ENCODE measurements at places on chromosomes 5 and 9. TPM values are rescaled to one million over a fixed set of nuclear protein-coding genes. Genes with fewer than 3 reads are reported as not detected.

Gene CCDC192
- not detected for total RNA-seq

Gene TRIM41
- total RNA-seq: 16.5 TPM

Gene NINJ1
- total RNA-seq: 21.5 TPM

Gene SARDH
- 5.1 TPM for total RNA-seq

Gene KIF24
- 0.50 TPM for total RNA-seq

Gene LCN1
- total RNA-seq: not detected

Gene MOB3B
- total RNA-seq: 0.15 TPM
